ENCODE measurements at places on chromosomes 3 and 15.
A peak's percentile ranks its signal among the peaks of the same experiment; 100 is the strongest.

GRCh38 chr3:48267782-48268181 lies 26.9 kb downstream of the ZNF589 start:
- no peak for DNase-seq

- DNase-seq, result no peak
Measured at GRCh38 chr15:28936481-28936881, 50.7 kb downstream of the APBA2 start.

DNA sequence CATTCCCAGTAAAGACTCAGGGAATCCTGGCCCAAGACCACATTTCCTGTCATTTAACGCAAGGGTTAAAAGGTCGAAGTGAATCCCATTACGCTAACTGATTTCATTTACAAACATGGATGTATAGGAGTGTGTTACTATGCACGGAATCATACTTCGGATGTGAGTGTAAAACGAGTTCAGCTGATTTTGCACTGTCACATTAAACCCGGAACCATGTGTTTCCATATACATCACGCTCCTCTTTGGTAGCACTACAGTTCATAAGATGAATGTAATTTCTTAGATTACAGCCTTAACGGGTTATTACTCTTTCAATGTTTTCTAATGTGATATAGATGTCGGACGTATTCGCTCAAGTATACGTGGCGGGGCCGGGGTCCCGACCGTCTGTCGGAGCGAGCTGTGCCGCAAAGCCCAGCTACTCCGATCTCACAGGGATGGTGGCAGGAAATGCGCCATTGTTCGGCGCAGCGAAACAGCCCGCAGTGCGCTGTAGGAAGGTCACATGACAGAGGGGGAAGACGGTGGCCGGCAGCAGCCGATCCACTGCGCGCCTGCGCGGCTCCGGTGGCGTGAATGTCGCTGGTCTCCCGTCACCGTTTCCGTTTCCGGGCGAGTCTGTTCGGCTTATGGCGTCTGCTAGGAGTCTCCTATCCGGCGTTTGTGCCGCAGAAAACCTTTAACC lies 97.3 kb downstream of the NPAP1 start:
- DNase-seq, result no peak

- DNase-seq, result no peak
Measured at GRCh38 chr3:120209425-120209824, 75.6 kb downstream of the GPR156 start.

- no peak for DNase-seq
Measured at GRCh38 chr3:108830381-108830780, 7.8 kb downstream of the TRAT1 start.

- peak; percentile 94 for DNase-seq
Measured at GRCh38 chr3:129278439-129278965, at the start of gene HMCES. HMCES (plus strand) TSS chr3:129278870; CDS start chr3:129279733, 863 bp downstream.

DNA sequence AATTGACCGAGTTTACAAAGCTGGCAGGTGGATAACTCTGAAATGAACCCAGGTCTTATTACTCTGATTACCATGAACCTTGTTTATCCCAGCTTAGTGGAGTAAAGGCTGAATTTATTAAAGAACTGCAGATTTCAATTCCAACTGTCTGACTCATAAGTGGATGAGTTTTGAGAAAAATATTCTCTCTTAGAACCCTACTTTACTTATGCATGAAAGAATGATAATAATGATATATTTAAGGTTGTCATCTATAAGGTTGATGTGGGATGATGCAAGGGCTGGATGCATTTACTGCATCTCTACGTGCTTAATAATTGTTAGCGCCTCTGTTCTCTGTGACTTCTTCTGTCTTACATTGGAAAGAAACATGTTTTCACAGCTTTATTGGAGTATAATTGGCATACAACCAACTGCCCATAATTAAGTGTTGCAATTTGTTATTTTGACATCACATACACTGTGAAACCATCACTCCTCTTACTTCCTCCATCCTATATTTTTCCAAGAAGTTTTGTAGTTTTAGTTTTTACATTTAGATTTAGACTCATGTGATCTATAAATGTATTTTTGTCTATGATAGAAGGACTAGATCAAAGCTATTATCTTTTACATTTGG lies 771.2 kb upstream of the ARRDC4 start:
- no peak for DNase-seq

DNA sequence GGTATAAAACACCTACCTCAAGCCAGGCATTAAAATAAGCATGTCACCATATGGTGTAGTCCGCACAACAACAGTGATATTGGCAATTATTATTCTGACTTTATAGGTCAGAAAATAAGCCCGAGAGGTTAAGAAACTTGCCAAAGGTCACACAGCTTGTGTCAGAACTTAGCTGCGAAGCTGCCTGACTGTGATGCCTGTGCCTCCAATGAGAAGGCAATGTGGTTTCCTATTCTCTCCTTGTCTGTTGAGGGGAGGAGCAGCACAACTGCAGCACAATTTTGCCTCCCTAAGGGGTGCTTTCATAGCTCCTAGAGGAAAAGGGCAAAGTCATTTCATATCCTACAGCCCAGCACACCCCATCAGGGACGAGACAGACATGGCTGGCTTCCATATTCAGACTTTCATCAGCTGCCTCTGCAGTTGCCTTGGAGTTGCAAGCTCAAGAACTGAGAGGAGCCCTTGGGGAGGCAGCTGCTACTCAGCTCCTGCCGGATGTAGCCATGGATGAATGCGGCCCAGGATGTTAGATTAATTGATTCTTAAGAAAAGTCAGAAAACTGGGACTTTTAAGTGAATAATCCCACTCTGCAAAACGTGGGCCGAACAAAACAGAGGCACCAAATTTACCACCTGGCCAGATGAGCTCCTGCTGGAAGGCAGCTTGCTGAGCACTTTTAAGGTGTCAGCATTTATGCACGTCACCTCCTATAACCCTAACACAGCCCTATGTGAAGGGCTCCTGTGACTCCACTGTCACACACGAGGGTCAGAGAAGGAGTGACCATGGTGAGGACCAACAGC lies 38.5 kb downstream of the MYO5C start:
- DNase-seq, result no peak

- DNase-seq, result no peak
Measured at GRCh38 chr3:87626546-87626945, 350.2 kb upstream of the POU1F1 start.

GRCh38 chr3:47643092-47643491 lies 64.4 kb upstream of the CSPG5 start:
- DNase-seq, result no peak

DNA sequence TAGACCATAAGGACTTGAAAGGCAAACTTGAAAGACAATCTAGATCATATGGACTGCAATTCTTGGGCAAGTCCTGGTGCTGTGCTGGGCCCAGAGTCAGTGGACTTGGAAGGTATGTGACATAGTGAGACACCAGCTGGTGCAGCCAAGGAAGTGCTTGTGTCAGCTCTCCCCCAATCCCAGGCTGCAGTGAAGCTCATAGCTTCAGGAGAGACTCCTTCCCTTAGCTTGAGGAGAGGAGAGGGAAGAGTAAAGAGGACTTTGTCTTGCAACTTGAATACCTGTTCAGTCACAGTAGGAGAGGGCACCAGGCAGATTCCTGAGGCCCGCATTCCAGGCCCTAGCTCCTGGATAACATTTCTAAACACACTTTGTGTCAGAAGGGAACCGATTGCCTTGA lies 127.4 kb upstream of the ZPLD1 start:
- DNase-seq, result no peak
